Pericardium fibroblast (primary cell): ENCODE measurements at places on chromosomes 2 and 18. TPM values are rescaled to one million over a fixed set of nuclear protein-coding genes. Genes with fewer than 3 reads are reported as not detected.

The DSEL gene
- 23.8 and 32.3 TPM in 2 replicates for total RNA-seq

The CHN1 gene
- total RNA-seq, result 27.5 and 46.6 TPM in 2 replicates

The LOXHD1 gene
- not detected in 2 replicates for total RNA-seq

The RALB gene
- 35.8 and 37.9 TPM in 2 replicates for total RNA-seq

The UGT1A8 gene
- total RNA-seq, result not detected in 2 replicates

The IL36G gene
- not detected in 2 replicates for total RNA-seq

The CDC42EP3 gene
- 11.2 and 34.4 TPM in 2 replicates for total RNA-seq

The SH2D6 gene
- total RNA-seq, result not detected in 2 replicates

The BMP10 gene
- not detected in 2 replicates for total RNA-seq

The SERPINB7 gene
- total RNA-seq, result 0.68 TPM in 1 of 2 replicates, not detected in the other

The DYNAP gene
- not detected in 2 replicates for total RNA-seq

The TNFRSF11A gene
- total RNA-seq, result 0.23 and 0.34 TPM in 2 replicates
